ENCODE measurements at places on chromosomes 13 and 19.

DNA sequence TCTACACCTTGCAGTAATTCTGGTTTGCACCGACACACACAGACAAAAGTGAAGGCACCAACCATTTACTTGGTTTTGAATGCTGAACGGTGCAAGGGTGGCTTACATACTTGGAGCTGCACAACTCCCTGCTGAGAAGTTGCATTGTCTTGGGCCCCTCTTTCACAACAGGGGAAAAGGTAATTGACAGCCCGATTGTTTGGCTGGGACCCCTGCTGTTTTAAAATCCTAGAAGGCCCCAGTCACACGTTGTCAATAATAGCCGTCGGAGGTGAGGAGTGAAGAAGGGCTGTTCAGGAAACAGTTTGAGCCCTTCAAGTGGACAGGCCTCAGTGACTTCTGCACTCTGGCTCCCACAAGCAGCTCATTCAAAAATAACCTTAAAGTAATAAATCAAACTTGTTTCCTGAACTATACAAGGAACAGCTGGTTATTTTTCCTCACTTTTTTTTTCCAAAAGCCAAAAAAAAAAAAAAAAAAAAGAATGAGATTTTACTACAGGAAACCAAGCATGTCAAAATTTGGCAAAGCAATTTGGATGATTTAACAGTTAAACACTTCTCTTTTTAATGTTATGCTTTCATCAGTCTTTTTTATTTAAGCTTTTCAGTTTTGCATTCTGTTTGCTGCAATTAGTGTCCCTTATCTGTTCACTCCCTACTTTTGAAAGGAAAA is 19.0 kb upstream of the SPRY2 start:
- DNase-seq = no peak

- no peak for DNase-seq
Observed at GRCh38 chr13:112229445-112229844, 146.7 kb upstream of the SPACA7 start.

- peak; percentile 79 for DNase-seq
Observed at GRCh38 chr19:49142866-49143335, 12.3 kb downstream of the HRC start.

DNA sequence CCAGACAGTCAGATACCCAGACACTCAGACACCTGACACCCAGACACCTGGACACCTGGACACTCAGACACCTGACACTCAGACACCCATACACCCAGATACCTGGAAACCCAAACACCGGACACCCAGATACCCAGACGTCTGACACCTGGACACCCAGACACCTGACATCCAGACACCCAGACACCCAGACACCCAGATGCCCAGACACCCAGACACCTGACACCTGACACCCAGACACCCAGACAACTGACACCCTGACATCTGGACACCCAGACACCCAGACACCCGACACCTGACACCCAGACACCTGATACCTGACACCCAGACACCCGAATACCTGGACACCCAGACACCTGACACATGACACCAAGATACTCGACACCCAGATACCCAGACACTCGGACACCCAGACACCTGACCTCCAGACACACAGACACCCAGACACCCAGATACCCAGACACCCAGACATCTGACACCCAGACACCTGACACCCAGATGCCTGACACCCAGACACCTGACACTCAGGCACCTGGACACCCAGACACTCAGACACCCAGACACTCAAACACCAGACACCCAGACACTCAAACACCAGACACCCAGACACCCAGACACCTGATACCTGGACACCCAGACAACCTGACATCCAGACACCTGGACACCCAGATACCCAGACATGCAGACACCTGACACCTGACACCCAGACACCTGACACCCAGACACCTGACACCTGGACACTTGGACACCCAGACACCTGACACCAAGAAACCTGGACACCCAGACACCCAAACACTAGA is 19.1 kb downstream of the C19orf12 start:
- no peak for DNase-seq

DNA sequence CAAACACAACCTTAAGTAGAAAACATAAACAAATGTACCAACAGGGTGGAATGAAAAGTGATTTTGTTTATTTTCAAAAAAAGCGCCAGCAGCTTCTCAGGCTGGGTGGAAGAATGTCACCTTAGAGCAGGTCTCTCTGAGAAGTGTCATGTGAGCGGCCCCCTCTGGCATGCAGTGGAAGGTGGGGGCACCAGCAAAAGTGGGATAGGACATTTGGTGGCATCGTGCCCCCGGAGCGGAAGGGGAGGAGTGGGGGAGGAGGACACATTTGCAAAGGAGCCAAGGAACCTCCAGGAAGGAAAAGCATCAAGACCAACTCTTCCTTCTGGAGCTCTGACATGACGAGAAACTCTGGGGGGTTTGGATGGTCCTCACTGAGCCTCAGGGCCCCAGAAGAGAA is 635.3 kb downstream of the UQCRFS1 start:
- DNase-seq = no peak

GRCh38 chr19:13241231-13242104 is 91.3 kb downstream of the IER2 start:
- peak; percentile 7 for DNase-seq

- DNase-seq = peak; percentile 15
Observed at GRCh38 chr19:53432088-53432661, 391 bp downstream of the ZNF761 start.

DNA sequence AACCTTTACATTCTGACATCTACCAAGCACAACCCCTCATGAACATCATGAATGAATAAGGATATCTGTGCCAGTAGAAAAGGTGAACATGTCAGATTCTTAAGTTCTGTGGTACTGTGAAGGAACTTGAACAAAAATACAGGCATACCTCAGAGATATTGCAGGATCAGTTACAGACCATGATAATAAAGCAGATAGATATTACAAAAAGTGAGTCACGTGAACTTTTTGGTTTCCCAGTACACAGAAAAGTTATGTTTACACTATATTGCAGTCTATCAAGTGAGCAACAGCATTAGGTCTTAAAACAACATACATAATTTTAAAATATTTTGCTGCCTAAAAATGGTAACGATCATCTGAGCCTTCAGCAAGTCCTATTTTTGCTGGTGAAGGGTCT is 101.2 kb downstream of the DIAPH3 start:
- no peak for DNase-seq

DNA sequence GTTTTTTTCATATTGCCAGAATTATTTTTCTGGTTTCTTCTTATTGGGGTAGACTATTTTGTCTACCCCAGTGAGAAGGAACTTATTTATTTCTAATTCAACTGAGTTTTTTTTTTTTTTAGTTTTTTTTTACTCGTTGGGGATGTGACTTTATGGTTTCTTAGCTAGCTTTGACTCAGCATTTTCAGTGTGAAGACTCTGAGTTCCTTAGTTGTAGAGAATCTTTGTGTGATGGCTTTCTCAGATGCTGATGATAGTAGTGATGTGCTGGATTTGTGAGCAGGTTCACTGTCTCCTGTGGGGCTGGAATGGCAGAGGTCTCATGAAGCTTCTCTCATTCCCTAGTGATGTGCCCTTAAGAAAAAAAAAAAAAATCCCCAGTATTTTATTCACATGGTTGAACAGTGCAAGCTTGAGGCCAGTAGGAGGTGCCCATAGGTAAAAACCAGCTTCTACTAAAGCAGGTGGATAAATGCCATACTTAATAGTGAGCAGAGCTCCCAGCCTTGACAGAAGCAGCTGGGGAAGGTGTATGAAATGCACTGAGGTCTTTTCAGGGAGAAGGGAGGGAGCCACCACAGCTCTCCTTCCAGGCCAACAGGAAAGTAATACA is 106.2 kb upstream of the KLF5 start:
- DNase-seq = no peak

DNA sequence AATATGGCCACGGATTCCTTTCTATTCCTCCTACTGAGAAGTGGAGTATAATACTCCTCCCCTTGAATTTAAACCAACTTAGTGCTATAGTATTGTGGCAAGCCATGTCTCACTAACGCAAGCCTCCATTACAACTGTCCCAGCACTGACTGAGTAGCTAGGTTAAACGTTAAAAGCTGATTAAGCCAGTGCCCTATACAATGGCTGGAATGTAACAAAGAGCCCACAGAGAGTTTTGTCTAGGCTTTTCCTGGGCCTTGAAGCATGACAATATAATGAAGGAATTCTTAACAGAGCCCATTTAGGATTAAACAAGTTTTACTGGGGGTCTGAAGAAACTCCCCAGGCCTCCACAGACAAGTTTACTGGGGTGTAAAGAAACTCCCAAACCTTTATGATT is 254.5 kb upstream of the DACH1 start:
- no peak for DNase-seq

GRCh38 chr13:45506811-45507210 is 42.1 kb downstream of the COG3 start:
- no peak for DNase-seq

GRCh38 chr13:101346161-101346560 is 70.1 kb downstream of the NALCN start:
- DNase-seq = no peak

DNA sequence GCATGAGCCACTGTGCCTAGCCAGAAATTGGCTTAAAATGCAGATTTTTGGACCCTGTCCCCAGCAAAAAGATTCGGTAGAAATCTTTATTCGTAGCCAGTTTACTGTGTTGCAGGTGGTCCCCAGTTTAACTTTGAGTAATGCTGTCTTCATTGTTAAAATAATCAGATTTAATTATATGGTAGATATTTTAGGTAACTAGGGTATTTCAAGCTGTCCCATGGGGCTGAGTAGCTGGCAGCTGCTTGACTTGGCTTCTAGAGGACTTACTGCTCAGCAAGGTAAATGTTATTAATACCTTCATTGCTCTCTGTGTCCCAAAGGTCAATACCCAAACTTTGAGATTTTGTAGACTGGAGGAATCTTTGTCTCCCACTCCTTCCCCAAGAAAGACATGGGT is 21.1 kb downstream of the LSM14A start:
- DNase-seq = no peak

- DNase-seq = no peak
Observed at GRCh38 chr19:3277649-3278048, 53.2 kb downstream of the CELF5 start.

GRCh38 chr13:91934354-91934753 is 535.9 kb downstream of the GPC5 start:
- no peak for DNase-seq

DNA sequence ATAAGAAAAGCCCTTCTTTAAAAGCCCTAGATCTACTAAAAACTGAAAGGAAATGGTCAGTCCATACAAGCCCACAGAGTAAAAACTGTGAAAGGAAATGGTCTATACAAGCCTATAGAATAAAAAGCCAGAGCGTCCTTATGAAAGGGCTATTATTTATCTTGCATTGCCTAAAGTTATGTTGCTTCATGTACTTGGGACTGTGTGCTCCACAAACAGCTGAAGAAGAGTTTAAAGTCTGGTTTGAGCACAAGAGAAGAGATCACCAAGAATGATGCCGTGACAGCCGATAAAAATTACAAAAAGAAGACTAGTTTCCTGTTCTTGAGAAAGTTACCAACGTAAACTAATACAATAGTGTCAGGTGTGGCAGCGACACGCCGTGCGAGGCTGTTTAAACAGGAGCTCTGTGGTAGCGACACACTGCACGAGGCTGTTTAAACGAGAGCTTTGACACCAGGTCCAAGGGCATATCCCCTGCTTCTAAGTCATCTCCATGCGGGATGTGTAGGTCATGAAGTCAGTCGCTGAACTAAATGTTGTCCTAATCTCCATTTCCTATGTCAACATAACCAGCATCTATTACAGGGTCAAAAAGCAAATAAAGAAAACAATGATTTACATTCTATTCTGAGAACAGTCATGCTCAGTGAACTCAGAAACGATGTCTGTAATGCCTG is 24.9 kb downstream of the PCID2 start:
- DNase-seq = no peak

GRCh38 chr13:45674908-45675307 is 27.2 kb upstream of the CBY2 start:
- DNase-seq = no peak

DNA sequence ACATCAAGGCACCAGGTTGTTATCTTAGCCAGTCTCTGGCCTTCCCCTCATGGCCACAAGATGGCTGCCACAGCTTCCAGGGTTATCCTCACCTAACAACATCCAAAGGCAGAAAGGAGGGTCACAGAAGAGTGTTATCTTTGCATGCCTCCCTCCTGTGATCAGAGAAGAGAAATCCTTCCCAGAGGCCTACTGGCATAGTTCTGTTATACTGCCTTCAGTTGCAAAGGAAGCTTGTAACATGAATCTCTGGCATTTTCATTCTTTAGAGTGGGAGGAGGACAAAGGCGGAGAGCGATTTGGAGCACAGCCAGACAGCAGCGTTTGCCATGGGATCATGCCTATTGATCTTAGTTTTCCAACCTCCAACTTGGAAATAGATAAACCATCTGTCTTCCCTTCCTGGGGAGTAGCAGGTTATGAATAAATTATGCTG is 135.7 kb downstream of the DNAJC15 start:
- DNase-seq = no peak

DNA sequence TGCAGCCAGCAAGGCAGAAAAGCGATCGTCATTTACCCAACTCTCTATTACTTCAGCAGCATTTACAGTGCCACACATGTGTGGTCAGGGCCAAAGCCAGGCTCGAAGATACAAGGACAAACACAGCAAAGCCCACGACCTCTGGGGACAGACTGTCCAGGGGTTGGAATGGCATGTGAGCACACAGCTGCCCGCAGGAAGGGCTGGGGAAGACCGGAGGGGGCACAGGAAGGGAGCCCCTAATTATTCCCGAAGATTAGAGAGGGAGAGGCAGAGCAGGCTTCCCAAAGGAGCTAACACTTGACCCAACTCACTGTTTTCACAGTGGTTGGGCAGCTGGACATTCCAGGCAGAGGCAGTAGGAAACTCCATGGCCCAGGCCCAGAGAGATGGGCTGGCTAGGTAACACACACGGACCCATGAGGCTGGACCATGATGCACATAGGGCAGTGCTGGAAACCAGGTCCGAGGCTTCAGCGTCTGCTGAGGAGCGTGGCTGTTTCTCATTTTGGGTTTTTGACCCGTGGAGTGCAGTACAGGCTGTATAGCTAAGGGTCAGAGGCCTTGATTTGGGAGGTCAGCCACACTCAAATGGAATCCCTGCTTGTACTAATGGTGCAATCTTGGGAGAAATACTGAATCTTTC is 179.8 kb downstream of the FOXO1 start:
- DNase-seq = no peak

- no peak for DNase-seq
Observed at GRCh38 chr13:27708325-27708724, 84.0 kb upstream of the GSX1 start.

GRCh38 chr13:114045113-114045735 is 71.3 kb upstream of the C13orf46 start:
- DNase-seq = no peak
